ENCODE measurements at places on chromosomes 16 and 17. TPM values are rescaled to one million over a fixed set of nuclear protein-coding genes. Genes with fewer than 3 reads are reported as not detected.

HS3ST4 gene
- not detected for total RNA-seq

DNA sequence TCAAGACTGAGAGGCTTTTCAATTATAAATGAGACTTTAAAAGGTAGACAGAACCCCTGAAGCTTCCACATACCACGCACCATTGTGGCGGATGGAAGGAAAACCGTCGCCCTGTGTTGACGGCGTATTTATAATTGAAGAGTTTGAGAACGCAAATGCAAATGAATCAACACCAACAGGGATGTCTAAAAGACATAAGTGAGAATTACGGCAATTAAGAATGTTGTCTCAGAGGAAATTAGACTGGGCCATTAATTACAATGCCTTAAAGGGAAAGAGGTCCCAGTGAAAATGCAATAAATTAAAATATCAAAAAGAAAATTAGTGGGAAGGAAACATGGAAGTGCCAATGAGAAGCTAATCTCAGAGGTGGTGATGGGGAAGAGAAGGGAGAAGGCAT, 148.5 kb upstream of the XYLT1 start:
- peaks cover 8% of the 10 kb centered on the region for H3K27me3 ChIP-seq
- no peak overlapping the region for H3K27ac ChIP-seq
- no peaks in the 10 kb centered on the region for H3K36me3 ChIP-seq
- no peaks in the 10 kb centered on the region for H3K4me1 ChIP-seq
- H3K4me3 ChIP-seq: no peak overlapping the region
- no peak for DNase-seq

ETV4 gene
- 7.8 TPM for total RNA-seq

CSH1 gene
- total RNA-seq: not detected

- H3K36me3 ChIP-seq: peaks cover 14% of the 10 kb centered on the region
- peak overlapping the region; percentile 96 for H3K4me3 ChIP-seq
- peak; percentile 73 for DNase-seq
- no peaks in the 10 kb centered on the region for H3K27me3 ChIP-seq
- H3K27ac ChIP-seq: no peak overlapping the region
Measured at GRCh38 chr17:8153525-8153956, 1.3 kb upstream of the PER1 start.

DNA sequence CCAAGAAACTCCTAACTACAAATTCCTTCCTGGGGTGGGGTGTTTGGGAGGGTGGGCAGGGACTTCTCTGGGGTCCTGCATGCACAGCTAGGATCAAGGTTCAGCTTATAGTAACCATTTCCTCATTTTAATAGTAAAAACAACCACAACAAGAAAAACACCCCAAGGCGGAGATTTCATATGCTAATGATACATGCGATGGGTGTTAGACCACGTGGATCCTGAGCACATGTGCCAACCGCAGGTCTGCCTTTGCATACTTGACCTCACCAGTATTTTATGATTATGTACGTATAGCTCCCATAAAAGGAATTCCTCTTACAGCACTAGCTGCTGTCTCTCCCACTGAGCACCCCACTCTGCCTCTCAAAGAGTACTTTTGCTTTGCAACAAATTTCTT, 1.9 kb downstream of the KRTAP4-11 start:
- peaks cover 3% of the 10 kb centered on the region for H3K36me3 ChIP-seq
- no peaks in the 10 kb centered on the region for H3K27me3 ChIP-seq
- H3K4me3 ChIP-seq: no peak overlapping the region
- no peak overlapping the region for H3K27ac ChIP-seq
- DNase-seq: no peak

DNA sequence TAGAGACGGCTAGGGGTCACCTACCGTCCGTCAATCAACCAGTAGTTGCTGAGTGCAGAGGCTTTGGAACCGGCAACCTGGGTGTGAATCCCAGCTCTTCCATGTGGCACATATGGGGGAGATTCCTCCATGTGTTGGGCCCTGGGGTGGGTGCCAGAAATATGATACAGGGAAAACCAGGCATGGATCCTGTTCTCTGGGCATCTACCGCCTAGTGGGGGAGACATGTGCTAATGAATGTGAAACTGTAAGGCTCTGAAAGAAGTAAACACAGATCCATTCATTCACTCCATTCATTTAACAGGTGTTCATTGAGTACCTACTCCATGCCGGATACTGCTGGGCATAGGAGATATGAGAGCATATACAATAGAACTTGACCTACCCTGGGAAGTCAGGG, 39.5 kb upstream of the SDK2 start:
- H3K27me3 ChIP-seq: no peaks in the 10 kb centered on the region
- H3K36me3 ChIP-seq: peaks cover 4% of the 10 kb centered on the region
- no peaks in the 10 kb centered on the region for H3K4me1 ChIP-seq

GRCh38 chr16:47463771-47464624, 2.9 kb downstream of the PHKB start:
- no peaks in the 10 kb centered on the region for H3K27me3 ChIP-seq
- H3K27ac ChIP-seq: no peak overlapping the region
- no peak overlapping the region for H3K4me3 ChIP-seq
- DNase-seq: no peak
- peaks cover 8% of the 10 kb centered on the region for H3K36me3 ChIP-seq
- H3K4me1 ChIP-seq: peaks cover 39% of the 10 kb centered on the region

DBNDD1 gene
- total RNA-seq: 1.0 TPM

CDR2L gene
- 1.2 TPM for total RNA-seq

DNA sequence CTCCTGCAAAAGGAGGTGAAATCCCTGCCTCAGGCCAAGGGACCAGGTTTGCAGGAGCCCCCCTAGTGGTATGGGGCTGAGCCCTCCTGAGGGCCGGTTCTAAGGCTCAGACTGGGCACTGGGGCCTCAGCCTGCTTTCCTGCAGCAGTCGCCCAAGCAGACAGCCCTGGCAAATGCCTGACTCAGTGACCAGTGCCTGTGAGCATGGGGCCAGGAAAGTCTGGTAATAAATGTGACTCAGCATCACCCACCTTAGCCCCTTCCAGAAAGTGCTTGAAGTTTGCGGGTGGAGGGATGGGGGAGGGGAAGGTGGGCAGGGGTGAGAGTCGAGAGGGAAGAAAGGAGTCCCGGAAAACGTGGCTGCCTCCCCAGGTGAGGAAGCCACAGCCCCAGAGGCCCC, 2.1 kb downstream of the MC1R start:
- no peak for DNase-seq
- no peak overlapping the region for H3K27ac ChIP-seq
- no peaks in the 10 kb centered on the region for H3K36me3 ChIP-seq
- no peak overlapping the region for H3K4me3 ChIP-seq
- H3K4me1 ChIP-seq: peaks cover 39% of the 10 kb centered on the region

TSPOAP1 gene
- total RNA-seq: 15.4 TPM

- no peaks in the 10 kb centered on the region for H3K36me3 ChIP-seq
- H3K27ac ChIP-seq: no peak overlapping the region
- no peaks in the 10 kb centered on the region for H3K27me3 ChIP-seq
- DNase-seq: no peak
Measured at GRCh38 chr16:56780646-56781045, 50.7 kb downstream of the NUP93 start.

GRCh38 chr17:65407017-65407416, 154.4 kb downstream of the AXIN2 start:
- no peak overlapping the region for H3K27ac ChIP-seq
- H3K27me3 ChIP-seq: peaks cover 4% of the 10 kb centered on the region

- peaks cover 39% of the 10 kb centered on the region for H3K4me1 ChIP-seq
- H3K27me3 ChIP-seq: peaks cover 3% of the 10 kb centered on the region
- no peak overlapping the region for H3K27ac ChIP-seq
- H3K36me3 ChIP-seq: peaks cover 9% of the 10 kb centered on the region
- no peak for DNase-seq
- peak overlapping the region; percentile 22 for H3K4me3 ChIP-seq
Measured at GRCh38 chr16:87949071-87949744, 2.0 kb upstream of the BANP start.

CCDC200 gene
- total RNA-seq: not detected

- no peaks in the 10 kb centered on the region for H3K4me1 ChIP-seq
- no peak overlapping the region for H3K4me3 ChIP-seq
- no peak for DNase-seq
- no peaks in the 10 kb centered on the region for H3K27me3 ChIP-seq
Measured at GRCh38 chr16:6864244-6864643, 468.4 kb upstream of the RBFOX1 start.

RAPGEFL1 gene
- total RNA-seq: 5.1 TPM

DNA sequence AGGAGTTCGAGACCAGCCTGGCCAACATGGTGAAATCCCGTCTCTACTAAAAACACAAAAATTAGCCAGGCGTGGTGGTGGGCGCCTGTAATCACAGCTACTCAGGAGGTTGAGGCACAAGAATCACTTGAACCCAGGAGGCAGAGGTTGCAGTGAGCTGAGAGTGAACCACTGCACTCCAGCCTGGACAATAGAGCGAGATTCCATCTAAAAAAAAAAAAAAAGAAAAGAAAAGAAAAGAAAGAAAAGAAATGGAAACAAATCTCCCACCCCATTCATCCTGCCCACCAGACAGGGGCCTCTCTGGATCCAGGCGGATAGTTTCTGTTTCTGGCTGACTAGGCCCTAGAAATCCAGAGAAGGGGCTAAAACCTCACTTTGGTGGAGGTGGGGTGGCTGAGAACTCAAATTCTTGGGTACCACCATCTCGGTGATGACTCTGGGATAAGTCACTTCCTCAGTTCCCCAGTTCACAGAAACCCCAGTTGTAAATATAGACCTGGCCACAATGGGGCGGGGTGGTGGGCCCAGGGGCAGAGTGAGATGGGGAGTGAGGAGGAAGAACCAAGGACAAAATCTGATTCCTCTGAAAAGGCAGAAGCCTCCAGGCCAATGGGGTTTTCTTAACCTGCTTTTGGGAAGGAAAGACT, 22.2 kb downstream of the SOCS1 start:
- H3K4me1 ChIP-seq: peaks cover 66% of the 10 kb centered on the region
- H3K4me3 ChIP-seq: peak overlapping the region; percentile 62
- no peaks in the 10 kb centered on the region for H3K36me3 ChIP-seq

HSD11B2 gene
- total RNA-seq: 2.8 TPM

DNA sequence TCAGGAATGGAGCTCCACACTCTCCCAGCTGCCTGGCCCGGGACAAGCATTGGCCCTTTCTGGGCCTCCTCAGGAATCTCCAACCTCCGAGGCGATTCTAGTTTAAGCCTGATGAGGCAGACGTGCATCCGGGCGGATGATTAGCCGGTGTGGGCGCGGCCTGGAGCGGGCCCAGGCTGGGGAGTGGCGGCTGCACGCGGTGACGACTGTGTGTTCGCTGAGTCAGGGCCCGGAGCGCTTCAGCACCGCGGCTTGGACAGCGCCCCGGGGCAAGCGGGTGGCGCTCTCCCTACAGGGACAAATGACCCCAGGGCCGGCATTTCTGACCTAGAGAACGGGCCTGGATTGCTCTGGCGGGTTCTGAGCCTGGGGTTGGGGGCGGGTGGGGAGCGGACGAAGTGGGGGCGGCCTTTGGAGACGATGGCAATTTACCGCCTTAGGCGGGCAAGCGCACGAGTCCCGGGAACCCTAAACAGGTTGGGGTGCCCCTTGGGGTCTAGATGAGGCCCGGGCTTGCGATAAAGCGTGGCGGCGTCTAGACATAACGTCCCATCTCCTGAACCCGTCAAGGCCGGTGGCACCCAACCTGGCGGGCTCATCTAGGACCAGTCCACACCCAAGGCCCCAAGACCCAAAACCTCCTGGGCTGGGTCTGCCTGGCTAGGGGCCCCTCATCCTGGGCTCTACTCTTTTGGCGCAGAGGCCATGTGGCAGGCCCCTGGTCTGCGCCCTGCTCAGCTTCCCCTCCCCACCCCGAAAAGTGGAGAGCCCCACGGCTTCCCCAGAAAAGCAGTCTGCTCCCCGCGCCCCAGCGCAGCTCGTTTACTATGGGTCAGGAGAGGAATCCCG, 22.3 kb upstream of the ZNHIT3 start:
- no peak overlapping the region for H3K27ac ChIP-seq
- DNase-seq: peak; percentile 79
- no peaks in the 10 kb centered on the region for H3K36me3 ChIP-seq
- peaks cover 78% of the 10 kb centered on the region for H3K27me3 ChIP-seq
- no peak overlapping the region for H3K4me3 ChIP-seq

GRCh38 chr17:77133087-77133638, 7.6 kb upstream of the SEC14L1 start:
- DNase-seq: no peak
- peaks cover 17% of the 10 kb centered on the region for H3K36me3 ChIP-seq
- no peak overlapping the region for H3K27ac ChIP-seq
- H3K27me3 ChIP-seq: no peaks in the 10 kb centered on the region
- H3K4me1 ChIP-seq: peaks cover 27% of the 10 kb centered on the region

DNA sequence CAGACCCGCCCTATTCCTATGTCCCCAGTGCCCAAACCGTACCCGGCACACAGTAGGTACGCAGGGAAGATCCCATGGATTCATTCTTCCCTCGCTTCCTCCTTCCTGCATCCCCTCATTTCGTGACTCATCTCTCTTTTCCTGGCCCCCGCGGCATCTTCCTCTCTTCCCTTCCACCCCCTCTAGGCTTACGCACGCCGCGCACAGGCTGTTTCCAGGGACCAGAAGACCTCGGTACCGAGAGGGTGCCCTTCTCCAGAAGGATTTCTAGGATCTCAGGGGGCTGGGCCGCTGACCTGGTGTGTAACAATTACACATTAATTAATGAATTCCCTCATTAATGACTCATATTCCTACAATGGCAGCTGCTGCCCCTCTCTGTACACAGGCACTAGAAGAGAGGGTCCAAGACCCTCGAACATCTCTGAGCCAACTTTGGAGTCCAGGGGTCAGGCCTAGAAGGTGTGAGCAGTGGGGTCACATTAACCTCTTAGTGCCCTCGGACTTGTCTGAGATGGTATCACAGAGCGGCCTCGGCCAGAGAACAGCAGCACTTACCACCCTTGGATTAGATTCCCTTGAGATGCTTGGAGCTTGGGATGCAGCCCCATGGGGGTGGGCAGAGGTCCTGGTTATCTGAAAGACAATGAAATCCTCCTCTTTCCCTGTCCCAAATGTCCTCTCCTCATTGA, 16.8 kb upstream of the PLLP start:
- no peak for DNase-seq
- H3K4me3 ChIP-seq: no peak overlapping the region
- H3K36me3 ChIP-seq: no peaks in the 10 kb centered on the region

PPP1R27 gene
- not detected for total RNA-seq

- no peak for DNase-seq
- H3K27me3 ChIP-seq: peaks cover 8% of the 10 kb centered on the region
- no peak overlapping the region for H3K27ac ChIP-seq
- no peaks in the 10 kb centered on the region for H3K36me3 ChIP-seq
- H3K4me3 ChIP-seq: no peak overlapping the region
- no peaks in the 10 kb centered on the region for H3K4me1 ChIP-seq
Measured at GRCh38 chr17:145671-146541, 8.5 kb downstream of the SCGB1C2 start.

ADAD2 gene
- 1.5 TPM for total RNA-seq

GRCh38 chr16:81997738-81998137, 13.5 kb downstream of the SDR42E1 start:
- no peaks in the 10 kb centered on the region for H3K27me3 ChIP-seq
- H3K36me3 ChIP-seq: peaks cover 17% of the 10 kb centered on the region
- H3K4me3 ChIP-seq: no peak overlapping the region

FGF11 gene
- 9.2 TPM for total RNA-seq

REXO5 gene
- 14.4 TPM for total RNA-seq

HAP1 gene
- 0.08 TPM for total RNA-seq

CCL17 gene
- not detected for total RNA-seq
